ENCODE measurements at places on chromosomes 1 and 21. TPM values are rescaled to one million over a fixed set of nuclear protein-coding genes. Genes with fewer than 3 reads are reported as not detected.

The NTRK1 gene
- 0.12 TPM for total RNA-seq

The OBSCN gene
- 4.3 TPM for total RNA-seq

The JAK1 gene
- total RNA-seq = 140 TPM

The FLG2 gene
- not detected for total RNA-seq

The GPR89A gene
- 14.7 TPM for total RNA-seq

Measured in A549 treated with CORT108297 at 1 μM for 4 hours (cell line).